ENCODE measurements at places on chromosomes 1 and 21.
A peak's percentile ranks its signal among the peaks of the same experiment; 100 is the strongest.

DNA sequence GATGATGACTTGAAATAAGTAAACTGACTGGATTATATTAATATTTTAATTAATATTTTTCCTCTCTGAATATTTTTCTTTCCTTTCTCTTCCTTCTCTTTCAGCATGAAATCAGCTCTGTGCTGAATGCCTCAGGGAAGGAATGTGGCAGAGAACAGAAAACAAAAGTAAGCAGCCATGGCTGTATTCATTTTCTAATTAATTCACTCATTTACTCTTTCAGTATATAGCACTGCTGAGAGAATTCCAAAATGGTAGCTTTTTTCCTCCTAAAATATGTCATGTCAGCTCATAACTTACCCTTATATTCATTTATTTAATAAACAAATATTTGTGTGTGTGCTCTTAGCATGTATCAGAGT is 522.5 kb downstream of the PTPRC start:
- DNase-seq, result no peak

DNA sequence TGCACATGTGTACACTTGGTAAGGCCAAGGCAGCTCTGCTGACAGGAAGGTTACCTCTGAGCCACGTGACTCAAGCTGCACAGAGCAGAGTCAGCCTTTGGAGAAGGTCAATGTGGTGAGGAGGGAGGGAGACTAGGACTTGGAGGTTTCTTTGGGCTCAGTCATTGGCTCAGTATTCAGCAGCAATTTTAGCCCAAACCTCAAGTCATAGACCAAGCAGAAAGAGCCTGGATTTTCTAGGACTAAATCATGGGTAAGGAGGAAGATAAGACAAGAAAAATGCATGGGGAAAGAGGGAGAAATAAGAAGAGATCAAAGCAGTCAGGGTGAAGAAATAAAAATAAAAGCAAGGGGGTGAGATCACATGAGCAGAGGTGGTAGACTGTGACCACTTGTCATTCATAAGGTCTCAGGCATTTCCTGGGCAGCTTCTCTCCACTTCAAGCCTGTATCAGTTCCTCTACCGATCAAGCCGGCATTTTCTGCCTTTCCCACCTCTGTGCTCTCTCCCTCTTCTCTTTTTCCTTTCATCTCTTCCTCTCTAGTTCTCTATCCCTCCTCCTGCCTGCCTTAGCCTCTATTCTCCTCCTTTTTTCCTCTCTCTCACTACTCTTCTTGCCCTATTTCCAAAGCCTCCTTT is 51.7 kb upstream of the DUSP10 start:
- DNase-seq, result no peak

DNA sequence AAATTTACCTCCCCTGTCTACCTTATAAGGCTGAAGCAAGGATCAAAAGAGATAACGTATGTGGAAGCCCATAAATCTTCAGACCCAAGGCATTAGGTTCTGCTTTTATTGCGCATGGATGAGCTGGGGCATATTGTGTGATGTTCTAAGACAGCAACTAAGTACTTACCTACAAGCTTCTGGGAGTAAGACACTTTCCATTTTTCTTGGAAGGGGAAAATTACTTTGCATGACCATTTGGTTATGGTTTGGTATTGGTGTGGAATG is 21.1 kb downstream of the LMOD1 start:
- DNase-seq, result no peak

DNA sequence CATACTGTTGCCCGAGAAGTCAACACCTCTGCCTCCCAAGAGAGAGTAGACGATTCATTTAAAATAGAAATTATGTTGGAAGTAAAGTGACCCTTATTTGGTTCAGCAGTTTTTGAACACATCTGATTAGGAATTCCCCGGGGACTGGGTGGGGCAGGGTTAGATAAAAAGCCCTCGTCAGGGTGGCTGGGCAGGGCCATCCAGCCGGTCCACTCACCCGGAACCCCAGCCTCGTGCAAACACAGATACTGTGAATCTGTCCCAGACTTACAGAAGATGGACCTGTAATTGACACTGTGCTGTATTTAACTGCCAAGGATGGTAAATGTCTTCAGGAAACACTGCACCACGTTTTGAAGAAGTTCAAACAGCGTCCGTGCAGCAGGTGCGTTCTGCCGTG is 63.7 kb downstream of the PRDM16 start:
- DNase-seq, result no peak

- DNase-seq, result no peak
Measured at GRCh38 chr1:1123581-1124507, 8.0 kb upstream of the C1orf159 start.

DNA sequence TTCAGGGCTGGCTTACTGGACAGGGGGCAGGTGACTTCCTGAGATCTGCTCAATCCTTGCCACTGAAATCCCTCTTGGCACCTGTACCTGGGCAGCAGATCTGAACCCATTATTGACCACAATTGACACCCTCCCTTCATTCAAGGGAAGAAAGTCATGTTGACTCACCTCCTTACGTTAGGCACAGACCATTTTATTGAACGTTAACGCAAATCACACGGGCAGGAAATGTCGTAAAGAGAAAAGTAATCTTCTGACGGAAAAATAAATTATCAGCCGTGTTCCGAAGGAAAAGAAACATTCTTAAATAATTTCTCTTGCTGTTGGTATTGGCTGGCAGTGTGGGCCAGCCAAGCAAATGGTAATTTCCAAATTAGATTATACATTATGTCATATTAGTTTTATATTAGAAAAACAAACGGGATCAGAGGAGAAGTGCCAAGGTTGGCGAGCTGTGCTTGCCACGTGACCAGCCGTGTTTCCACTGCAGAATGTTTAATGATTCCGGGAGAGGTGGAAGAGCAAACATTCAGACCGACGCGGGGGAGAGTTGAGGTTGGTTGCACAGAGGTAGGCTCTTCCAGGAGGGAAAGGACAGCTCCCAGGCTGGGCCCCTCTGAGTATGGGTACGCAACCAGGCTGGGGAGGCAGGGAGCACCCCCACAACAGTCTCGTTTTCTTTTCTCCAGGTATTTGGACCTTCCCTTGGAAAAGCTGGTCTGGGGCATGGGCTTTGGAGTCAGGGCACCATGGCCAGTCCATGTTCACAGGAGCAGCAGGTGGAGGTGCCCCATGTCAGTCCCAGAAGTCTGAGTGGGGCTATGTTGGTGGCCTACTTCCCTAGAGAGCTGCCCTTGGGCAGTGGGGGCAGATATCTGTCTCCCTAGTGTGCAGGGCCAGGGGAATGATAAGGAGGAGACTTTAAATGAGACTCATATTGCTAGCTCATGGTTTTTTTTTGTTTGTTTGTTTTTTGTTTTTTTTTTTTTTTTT is 121.1 kb downstream of the FOXD2 start:
- DNase-seq, result no peak

DNA sequence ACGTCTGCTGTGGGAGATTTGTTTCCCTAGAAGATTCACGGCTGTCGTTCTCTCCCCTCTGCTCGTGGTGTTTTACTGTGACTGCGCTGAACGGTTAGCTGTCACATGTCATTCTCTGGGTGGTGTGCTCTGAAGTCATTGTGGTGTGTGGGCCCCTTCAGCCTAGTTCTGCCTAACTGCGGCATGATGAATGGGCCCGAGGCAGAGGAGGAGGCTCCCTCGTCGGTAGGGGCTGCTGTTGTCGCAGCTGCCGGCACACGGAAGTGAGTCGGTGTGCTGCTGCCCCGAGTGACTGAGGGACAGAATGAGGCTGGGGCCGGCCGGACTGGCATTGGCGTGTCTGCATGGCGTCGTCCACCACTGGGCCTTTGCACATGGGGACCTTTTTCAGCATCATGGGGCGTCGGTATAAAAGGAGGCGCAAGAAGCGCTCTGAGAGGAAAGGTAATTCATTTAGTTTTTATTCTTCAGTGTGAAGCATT is 77.9 kb downstream of the ADARB1 start:
- peak; percentile 39 for DNase-seq
